ENCODE measurements at places on chromosomes 3 and 15. TPM values are rescaled to one million over a fixed set of nuclear protein-coding genes. Genes with fewer than 3 reads are reported as not detected.

GRCh38 chr3:31670136-31670535 lies 137.4 kb downstream of the STT3B start:
- DNase-seq = no peak

- DNase-seq = peak; percentile 38
Measured at GRCh38 chr15:43511012-43511885, 6.2 kb upstream of the MAP1A start.

The SRPRB gene
- polyA plus RNA-seq = 41.9 TPM

GRCh38 chr15:82064824-82065223 lies 19.0 kb upstream of the MEX3B start:
- DNase-seq = no peak

GRCh38 chr3:196563721-196564225 lies 4.6 kb downstream of the WDR53 start:
- peak; percentile 36 for DNase-seq

DNA sequence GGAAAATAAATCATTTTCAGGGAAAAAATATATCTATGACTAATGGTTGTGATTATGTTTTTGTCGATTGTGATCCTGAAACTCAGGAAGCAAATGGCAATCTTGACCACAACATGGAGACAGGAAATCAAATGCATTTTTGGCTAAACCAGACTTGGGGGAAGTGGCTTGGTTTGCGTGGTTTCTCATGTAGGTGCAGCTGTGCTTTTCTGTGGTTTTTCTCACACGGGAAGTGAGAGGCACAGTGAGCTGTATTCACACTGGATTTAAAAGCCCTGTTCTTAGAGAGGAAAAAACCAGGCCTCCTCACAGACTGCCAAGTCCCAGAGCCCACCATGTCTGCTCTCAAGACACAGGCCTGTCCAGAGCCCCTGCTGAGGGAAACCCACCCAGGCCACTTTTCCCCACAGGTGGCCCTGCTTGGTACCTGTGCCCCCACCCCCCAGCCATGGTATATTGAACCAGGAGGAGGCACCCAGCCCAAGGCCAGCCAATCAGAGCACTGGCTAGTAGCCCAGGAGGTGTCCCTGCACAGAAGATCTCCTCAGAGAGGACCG lies 46.1 kb downstream of the BTD start:
- DNase-seq = no peak

DNA sequence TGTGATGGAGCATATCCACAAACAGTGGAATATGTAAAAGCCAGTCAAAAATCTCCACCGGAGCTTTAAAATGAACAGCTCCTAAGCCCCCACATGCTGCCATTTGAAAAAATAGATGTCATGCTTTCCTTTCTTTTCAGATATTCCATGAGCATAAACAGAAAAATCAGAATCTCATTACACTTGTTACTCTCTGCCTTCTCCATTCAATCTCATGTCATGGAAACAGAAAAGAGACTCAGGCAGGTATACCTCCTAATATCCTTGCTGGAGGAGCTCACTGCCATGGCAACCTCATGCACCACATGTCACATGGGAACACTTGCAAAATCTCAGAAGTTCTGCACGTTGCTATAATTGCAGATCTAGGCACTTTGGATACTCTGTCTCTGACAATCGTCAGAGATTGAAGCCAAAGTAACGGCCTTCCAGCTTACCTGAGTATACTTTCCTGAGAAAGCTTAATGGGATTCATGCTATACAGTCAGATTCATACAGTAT lies 317.0 kb upstream of the ADAMTS9 start:
- DNase-seq = no peak

DNA sequence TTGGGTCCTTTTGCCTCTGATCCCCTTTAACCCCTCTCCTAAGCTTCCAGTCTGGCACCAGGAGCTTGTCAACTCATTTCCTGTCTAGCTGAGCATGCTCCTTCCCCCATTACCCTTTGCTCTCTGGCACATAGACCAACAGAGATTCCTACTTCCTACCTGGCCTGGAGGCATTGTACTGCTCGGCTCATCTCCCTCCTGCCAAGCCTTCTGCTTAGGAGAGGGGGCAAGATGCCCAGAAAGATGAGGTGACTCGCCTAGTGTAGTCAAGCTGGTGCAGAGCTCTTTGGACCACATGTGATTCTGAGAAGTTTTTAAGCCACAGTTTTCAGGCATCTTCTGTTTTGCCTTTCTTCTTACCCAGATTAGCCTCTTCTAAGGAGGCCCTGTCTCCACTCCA lies 95.4 kb downstream of the ZNF621 start:
- DNase-seq = no peak

DNA sequence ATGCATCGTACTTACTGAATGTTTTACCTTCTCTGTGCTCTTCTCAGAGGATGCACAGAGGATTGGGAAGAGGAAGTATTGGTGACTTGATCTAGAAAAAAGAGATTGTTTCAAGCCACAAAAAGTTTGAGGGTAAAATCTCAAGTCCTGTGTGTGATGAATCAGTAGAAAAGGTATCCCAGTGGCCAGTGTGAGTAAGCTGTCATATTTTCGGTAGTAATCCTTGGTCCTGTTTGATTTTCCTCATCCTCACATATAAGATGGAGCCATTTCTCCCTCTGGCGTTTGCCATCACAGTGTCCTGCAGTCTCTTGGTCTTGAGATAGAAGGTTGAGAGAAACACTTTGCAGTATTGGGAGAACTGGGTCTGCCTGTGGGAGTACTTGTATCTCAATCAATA lies 166.8 kb downstream of the LPP start:
- no peak for DNase-seq

GRCh38 chr3:117228466-117228865 lies 518.9 kb downstream of the TUSC7 start:
- DNase-seq = no peak

DNA sequence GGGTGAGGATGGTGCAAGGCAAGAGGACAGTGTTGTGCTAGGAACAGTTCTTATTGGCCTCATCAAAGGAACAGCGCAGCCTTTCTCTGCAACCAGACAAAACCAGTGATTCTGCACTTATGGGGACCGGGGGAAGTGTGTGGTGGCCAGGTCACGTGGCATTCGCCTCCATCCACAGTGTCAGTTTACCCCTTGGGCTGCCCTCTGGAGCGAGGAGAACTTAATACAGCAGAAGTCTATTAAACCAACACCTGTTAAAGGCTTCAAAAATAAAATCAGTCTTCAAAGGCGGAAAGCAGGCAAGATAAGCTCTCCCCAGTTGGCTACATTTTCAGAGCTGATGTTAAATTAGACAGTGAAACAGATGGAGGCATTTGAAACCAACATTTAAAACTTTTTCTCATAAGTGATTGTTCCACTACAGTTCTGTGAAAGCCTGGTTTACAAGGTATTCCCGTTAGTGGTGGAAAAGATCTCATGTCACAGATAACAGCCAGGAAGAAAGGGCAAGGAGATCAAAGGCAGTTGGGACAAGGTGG lies 75.2 kb downstream of the LRIG1 start:
- no peak for DNase-seq

GRCh38 chr3:30646181-30646876 lies 39.9 kb downstream of the TGFBR2 start:
- no peak for DNase-seq

DNA sequence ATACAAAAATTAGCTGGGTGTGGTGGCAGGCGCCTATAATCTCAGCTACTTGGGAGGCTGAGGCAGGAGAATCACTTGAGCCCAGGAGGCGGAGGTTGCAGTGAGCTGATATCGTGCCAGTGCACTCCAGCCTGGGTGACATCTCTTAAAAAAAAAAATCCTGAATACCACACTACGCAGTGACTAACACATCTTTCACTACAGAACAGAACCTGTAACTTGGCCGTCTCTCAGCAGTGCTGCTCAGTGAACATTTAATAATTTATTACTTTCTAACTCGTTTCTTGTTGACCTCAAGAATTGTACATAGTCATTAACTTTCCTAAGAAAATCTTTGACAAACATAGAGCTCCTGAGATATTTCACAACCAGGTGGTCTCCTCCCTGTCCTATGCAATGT lies 3.8 kb downstream of the GREM1 start:
- DNase-seq = no peak

GRCh38 chr15:79094611-79095021 lies 4.0 kb upstream of the RASGRF1 start:
- DNase-seq = no peak

DNA sequence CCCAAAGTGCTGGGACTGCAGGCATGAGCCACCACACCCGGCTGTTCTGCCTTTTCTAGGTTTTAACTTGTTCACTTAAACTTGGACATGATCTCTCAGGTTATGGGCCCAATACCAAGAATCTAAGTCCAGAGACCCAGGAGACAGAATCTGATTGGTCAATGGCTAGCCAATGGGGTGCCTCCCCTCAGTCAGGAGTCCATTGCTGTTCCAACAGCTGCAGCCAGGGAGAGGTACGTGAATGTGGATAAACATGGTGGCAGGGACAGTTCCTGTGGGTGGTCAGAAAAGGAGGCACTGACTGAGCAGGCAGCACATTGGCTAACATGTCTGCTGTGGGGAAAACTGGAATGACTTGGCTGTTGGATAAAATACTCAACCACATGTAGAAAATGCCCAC lies 140.3 kb downstream of the RPLP1 start:
- DNase-seq = no peak

DNA sequence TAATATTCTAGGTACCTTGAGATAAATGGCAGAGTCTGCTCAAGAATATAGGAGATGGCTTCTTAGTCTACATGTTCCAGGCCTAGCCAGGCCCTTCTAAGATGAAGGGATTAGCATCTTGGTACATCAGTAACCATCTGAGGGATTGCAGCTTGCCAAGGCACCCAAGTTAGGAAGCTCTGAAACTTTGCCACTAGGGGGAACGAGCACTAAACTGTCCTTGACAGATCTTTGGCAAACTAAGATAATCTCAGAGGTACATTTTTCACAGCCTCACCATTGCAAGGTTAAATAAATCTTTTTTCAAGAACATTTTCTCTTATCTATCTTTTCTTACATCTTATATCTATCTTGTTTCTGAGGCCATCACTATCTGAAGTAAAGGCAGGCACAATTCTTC lies 351.2 kb downstream of the RAP2B start:
- DNase-seq = peak; percentile 2

The ZPLD1 gene
- 0.05 TPM for polyA plus RNA-seq

DNA sequence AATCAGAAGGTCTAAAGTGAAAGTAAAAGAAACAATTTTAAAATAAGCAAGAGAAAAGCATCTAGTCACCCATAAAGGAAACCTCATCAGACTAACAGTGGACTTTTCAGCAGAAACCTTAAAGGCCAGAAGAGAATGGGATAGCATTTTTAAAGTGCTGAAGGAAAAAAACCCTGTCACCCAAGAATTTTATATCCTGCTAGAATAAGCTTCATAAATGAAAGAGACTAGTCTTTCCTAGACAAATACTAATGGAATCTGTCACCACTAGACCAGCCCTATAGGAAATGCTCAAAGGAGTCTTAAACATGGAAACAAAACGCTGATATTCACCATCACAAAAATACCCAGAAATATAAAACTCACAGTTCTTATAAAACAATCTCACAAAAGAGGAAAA lies 46.9 kb downstream of the TAMM41 start:
- DNase-seq = no peak

DNA sequence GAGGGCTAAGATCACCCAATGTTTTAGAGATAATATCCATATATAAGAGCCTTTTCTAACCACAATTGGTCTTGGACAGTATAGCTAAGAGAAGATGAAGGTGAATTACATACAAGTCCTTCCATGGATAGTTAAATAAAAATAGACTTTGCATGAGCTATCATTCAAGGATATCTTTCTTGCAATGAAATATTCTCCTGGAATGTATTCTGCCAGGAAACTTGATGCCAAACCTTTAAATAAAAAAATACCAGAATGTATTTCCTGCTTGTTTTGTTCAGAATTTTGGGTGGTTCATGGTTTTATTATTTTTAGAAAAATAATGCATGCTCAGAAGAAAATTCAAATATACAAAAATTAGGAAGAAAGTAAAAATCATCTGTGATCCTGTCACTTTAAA lies 88.8 kb upstream of the PPIB start:
- DNase-seq = no peak

- DNase-seq = no peak
Measured at GRCh38 chr3:13083898-13084297, 10.7 kb upstream of the IQSEC1 start.

GRCh38 chr3:175260145-175260794 lies 401.1 kb downstream of the NAALADL2 start:
- DNase-seq = no peak

DNA sequence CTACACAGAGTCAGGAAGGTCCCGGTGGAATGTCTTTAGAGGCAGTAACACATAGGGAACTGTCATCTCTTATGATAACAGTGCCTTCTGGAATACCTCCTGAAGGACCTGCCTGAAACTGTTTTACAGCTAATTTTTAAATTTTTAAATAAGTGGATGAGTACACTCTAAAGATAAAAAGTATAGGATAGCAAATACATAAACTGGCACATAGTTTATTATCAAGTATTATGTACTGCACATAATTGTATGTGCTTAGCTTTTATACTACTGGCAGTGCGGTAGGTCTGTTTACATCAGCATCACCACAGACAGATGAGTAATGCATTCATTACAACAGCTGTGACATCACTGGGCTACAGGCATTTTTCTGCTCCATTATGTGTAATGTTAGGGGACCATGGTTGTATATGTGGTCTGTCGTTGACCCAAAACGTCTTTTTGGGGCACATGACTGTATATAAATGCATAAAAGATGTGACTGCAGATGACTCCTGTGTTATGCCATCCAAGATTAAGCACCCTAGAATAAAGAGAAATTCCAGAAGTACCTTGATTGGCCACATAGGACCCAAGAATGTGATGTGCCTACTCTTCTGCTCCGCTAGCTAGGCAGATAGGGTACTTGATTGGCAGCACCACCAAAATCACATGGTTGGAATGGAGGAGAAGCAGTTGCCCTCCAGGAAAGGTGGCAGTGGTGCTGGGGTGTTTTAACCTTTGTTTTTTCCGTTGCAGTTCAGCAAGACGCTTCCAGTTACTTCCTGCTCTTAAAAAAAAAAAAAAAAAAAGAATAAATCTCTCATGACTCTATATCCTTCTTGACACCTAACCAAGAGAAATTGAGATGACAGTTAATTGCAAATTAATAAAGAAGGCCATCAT lies 3.3 kb downstream of the VPS8 start:
- no peak for DNase-seq

The AHSG gene
- not detected for polyA plus RNA-seq

DNA sequence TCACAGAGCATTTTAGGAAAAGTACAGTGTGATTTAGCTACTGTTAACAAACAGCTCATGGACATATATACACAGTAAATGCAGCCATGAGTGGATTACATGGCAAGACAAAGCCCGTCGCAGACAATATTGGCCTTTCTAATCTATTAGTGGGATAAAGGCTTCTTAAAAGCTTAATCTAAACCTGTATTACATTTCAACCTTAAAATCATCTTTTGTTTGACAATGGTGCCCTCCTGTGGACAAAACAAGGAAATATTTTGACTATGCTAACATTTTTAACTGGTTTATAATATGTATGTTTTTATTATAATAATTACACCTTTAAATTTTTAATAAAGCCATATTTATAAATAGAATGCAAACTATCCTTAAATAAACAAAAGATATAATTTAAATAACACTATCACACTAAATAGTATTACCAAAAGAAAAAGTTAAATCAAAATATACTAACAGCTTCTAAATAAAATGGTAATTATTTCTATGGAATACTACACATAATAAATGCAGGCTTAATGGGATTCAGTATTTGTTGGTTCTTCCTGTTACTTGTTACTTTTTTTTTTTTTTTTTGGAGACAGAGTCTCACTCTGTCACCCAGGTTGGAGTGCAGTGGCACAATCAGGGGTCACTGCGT lies 38.6 kb downstream of the TAFA4 start:
- DNase-seq = no peak

The VGLL3 gene
- 4.9 TPM for polyA plus RNA-seq

The SLC15A2 gene
- polyA plus RNA-seq = 0.18 TPM

The GPR62 gene
- polyA plus RNA-seq = 0.05 TPM

The CHAC1 gene
- 4.5 TPM for polyA plus RNA-seq
